ENCODE measurements at places on chromosomes 1 and 21.

GRCh38 chr1:25526753-25527152, 16.7 kb upstream of the LDLRAP1 start:
- DNase-seq = no peak

- no peak for DNase-seq
Observed at GRCh38 chr1:66927528-66927927, 2.7 kb downstream of the MIER1 start.

DNA sequence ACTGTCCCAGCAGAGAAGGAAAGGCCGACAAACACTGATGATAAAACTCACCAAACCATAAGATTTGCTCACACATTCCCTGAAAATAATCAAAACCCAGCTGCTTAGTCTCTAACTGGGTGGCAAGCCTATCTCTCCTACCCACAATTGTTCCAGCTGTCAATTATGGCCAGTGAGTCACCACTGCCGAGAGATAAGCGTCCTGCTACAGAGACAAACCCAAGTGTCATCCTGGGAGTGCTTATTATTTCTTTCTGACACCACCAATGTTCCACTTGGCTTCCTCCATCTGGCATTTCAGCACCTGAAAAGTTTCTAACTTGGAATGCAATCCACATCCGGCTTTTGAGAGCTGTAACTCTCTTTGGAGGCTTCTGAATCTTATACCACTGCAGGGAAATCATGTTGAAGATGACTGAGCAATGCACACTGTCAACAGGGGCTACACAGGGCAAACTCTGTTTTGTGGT, 51.5 kb upstream of the VAV3 start:
- DNase-seq = peak; percentile 10

DNA sequence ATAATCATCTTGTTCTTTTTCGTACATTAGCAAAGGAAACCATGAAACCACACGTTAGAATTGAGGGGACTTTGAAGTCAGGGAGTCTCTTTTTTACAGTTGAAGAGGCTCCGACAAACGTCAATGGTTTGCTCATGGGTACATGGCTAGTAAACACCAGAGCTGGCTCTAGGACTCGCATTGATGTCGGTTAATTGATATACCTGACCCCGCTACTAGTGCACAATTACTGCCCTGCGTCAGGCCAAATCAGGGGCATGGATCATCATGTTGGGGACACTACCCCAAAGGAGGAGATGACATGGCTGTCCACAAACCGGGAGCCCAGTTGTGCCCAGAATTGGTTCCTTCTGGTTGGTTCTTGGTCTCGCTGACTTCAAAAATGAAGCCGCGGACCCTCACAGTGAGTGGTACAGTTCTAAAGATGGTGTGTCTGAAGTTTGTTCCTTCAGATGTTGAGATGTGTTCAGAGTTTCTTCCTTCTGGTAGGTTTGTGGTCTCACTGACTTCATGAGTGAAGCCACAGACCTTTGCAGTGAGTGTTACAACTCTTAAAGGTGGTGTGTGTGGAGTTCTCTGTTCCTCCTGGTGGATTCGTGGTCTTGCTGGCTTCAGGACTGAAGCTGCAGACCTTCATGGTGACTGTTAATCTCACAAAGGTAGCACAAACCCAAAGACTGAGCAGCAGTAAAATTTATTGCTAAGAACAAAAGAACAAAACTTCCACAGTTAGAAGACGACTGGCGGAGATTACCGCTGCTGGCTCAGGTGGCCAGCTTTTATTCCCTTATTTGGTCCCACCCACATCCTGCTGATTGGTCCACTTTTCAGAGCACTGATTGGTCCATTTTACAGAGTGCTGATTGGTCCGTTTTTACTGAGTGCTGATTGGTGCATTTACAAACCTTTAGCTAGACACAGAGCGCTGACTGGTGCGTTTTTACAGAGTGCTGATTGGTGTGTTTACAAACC, 126.9 kb upstream of the ERRFI1 start:
- no peak for DNase-seq

GRCh38 chr1:24077278-24077978, 34.5 kb downstream of the MYOM3 start:
- DNase-seq = no peak
